ENCODE measurements at places on chromosomes 7 and 10.

DNA sequence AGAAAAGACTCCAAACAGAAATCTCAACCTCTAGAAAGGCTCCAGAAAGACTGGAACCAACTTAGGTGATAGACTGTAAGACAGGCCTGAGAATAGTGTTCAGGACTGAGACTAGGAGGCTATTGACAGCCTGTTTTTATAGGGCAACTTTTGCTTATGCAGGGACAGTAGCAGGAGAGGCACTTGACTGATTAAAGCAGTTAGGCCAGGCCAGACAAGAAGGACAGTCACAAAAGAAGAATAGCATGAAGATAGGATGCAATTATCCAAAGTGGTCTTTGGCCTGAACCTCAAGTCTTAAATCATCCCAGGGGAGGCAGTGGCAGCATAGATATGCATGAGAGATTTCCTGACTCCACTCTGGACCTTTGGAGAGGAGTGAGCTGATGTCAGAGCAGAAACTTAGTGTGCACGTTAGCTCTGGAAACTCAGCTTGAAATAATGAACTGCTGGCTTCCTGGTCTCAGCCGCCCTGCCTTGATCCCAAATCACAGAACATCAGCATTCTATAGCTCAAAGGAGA is 290.6 kb downstream of the SORCS3 start:
- DNase-seq: no peak

DNA sequence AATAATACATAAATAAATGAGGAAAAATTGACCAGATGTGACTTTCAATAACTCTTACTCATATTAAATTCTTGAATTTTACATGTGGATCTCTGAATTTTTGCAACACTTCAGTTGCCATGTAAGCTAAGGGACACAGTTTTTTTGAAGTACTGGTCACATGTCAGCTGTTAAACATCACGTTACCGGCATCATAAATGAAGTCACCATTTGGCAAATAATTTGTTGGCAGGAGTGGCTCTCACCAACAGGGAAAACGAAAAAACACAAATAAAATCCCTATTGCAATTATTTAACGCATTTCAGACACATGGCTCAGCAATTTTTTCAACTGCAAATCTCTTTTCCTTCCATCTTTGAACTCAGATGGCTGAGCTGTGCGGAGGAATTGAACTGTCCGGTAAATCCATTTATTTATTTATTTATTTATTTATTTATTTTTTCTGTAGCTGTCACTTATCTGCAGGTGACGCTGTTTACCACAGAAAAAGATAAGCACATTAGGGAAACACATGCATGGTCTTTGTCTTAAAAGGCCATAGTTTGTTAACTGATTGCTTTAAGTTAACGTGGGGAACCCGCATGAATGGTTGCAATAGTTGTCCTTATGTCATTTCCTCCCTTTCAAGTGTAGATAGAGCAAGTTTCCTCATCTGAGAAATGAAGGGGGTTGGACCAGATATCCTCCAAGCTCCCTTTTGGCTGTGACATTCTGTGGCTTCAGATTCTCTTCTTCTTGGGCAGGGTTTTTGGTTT is 64.7 kb upstream of the JAZF1 start:
- DNase-seq: no peak

DNA sequence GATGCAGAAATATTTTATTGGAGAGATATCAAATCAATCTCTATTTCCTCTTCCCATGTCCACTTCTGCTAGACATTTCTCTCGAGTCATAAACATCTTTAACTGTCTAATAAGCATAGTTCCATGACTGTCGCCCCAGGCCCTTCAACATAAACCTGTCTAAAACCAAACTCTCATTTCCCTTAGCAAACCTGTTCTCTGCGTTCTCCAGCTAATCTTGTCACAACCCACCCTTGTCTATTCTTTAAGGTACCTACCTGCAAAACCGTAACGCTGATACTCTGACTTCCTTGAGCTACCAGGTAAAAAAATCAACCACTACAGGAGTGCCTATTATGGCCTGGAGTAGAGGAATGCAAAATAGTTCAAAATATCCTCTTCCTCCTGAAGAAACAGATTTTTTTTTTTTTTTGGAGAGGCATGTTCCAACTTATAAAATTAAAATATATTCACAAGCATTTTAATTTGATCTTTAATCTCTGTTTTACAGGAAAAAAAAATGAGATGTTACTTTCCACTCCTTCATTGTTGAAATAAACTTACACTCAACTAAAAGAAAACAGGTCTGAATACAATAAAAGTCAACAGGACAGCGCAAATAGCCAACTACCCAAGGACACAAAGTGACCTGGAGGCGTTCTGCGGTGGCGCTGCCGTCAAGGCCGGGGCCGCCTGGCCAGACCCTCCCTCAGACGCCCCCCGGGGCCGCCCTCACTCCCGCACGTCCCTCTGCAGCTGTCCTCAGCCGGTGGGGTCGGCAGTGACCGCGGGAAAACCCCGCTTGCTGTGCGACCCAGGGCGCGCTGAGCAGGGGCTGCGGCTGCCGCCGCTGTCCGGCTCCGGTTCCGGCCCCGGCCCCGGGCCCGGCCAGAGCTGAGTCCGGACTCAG is 765 bp downstream of the SLC25A40 start:
- peak; percentile 18 for DNase-seq

DNA sequence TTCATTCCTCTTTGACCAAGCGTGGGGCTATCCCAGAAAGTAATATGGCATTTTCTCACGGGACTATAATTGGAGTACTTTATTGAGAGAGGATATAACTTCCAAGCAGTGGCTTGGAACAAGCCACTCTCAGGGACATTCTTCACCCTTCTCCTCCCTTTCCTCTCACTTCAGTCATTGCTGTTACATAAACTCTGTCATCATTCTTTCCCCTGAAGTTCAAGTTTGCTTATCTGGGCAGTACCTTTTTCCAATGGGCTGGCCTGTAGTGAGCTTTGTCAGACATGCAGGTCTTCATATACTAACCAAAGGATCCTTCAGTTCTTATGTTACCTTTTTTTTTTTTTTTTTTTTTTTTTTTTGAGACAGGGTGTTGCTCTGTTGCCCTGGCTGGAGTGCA is 58.7 kb upstream of the KMT2E start:
- no peak for DNase-seq

DNA sequence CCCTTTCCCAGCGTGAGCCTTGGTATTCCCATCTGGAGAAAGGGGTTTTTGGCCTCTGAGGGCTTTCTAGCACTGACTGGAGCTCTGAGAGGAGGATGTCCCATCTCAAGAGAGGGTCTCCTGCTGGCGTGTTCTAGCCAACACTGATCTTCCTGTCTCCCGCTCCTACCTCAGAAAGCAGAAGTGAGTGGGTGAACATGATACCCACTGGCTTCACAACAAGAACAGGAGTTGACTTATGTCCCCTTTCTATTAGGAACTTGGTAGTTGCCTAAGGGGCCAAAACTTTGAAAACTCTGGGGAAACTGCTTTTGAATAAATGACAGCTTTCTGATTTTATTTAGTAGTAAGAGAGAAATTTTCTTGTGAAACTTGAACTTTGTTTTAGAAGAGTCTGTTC is 113.1 kb upstream of the ADCY1 start:
- DNase-seq: no peak

- DNase-seq: no peak
Observed at GRCh38 chr10:69649786-69650550, 19.9 kb downstream of the FAM241B start.

DNA sequence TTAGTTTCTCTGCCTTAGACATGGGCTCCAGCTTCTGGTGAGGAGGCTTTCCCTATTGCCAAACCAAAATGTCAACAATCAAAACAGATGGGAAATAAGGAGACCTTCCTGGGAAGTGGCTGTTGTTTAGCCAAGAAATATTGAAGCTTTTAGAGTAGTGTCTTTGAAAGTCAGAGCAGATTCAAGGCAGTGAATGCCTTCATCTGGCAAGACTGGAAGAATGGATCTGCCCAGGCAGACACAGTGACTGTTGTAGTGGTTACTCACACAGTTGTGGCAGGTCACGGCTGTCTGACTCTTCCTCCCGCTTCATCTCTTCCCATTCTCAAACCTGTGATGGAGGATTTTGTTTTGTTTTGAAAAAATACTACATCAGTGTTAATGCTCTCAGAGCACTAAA is 154.1 kb upstream of the ADO start:
- DNase-seq: no peak

GRCh38 chr7:149724661-149725425 is 48.5 kb downstream of the ZNF467 start:
- DNase-seq: no peak

GRCh38 chr7:73769481-73770001 is 529 bp downstream of the CLDN3 start:
- no peak for DNase-seq

DNA sequence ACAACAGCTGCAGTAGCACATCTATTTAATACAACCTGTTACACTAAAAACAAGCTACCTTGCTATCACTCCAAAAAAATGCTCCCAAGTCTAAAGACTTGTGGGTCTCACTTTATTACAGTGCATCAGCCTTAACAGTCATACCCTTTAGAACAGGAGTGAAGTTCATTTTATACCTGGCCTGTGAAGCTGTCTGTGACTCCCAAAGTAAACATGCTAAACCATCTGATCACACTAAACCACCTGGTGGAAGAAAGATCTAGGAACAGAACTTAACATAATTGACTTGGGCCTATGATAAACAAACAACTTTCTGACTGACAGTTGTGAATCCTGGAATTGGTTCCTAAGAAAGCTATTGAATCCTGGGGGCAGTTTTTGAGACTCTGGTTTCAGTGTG is 80.9 kb upstream of the ATP6V0A4 start:
- DNase-seq: no peak

- DNase-seq: no peak
Observed at GRCh38 chr7:52863652-52864051, 171.8 kb upstream of the POM121L12 start.

DNA sequence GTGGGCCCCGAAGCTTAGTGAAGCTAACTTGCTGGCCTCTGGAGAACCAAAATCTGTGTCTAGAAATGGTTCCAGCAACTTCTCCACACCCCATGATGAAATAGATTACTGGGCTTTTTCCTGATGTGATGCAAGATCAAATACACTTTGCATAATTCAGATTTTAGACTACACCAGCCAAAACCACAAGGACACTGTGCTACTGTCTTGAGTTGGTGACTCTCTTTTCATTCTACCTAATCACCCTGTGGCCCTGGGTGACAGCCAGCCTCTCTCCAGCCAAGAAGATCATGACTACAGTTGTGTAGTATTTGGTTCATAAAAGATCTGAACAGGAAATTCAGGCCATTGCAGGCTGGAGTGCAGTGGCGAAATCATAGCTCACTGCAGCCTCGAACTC is 22.2 kb downstream of the AZGP1 start:
- DNase-seq: no peak

- no peak for DNase-seq
Observed at GRCh38 chr7:45176886-45177731, 19.5 kb downstream of the RAMP3 start.

DNA sequence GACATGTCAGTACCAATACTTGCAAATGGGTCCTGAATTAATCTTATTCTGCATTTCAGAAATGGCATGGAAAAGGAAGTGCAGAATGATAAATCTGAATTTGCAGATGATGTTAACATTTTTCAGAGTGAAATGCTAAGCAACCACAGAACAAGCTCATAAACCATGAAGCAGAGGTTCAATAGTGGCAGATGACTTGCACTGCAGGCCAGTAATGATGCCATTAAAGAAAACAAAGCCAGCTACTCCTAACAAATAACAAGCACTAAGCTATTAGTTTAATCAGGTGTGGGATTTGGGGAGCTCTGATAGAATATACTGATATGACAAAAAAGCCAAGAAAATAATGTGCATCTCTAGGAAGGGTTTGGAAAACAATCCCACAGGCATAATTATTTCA is 85.4 kb downstream of the FAM13C start:
- no peak for DNase-seq

DNA sequence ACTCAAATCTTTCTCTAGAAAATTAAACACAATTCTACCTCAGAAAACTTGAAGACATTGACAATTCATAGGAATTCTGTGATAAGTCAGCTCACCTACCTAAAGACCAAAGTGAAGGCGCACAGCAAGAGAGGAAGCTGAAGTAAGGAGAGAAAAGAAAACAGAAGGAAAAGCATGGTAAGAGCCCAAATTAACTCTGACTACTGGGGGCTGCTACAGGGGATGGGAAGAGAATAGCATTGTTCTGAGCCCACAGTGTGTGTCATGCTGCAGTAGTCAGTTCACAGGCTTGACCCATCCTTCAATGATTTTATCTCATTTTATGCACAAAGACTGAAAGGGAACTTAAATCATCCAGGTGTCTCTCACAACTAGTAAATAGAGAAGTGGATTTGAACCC is 111.3 kb downstream of the PTEN start:
- DNase-seq: no peak

DNA sequence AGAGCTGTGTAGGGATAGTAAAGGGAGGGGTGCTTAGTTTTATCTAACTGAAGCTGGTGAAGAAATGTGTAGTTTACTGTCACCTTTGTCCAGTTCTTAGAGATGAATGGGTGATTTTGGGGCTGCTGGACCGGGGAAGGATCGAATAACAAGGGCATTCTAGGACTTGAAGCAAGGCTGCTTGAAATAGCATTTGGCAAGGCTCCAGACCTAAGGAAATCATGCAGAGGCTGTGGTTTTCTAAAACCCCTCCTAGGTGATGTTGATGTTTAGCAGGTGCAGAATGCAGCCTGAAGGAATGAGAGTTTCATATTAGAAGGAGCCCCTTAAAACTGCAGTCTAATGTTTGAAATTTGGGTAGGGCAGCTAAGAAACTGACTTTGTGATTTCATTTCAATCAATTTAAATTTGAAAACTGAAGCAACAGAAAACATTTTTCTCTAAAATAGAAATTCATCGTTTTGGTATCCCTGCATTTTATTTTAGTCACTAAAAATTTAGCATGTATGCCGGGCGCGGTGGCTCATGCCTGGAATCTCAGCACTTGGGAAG is 68.5 kb downstream of the TET1 start:
- no peak for DNase-seq

- DNase-seq: peak; percentile 12
Observed at GRCh38 chr10:20858292-20859124, 38.6 kb downstream of the NEBL start.

DNA sequence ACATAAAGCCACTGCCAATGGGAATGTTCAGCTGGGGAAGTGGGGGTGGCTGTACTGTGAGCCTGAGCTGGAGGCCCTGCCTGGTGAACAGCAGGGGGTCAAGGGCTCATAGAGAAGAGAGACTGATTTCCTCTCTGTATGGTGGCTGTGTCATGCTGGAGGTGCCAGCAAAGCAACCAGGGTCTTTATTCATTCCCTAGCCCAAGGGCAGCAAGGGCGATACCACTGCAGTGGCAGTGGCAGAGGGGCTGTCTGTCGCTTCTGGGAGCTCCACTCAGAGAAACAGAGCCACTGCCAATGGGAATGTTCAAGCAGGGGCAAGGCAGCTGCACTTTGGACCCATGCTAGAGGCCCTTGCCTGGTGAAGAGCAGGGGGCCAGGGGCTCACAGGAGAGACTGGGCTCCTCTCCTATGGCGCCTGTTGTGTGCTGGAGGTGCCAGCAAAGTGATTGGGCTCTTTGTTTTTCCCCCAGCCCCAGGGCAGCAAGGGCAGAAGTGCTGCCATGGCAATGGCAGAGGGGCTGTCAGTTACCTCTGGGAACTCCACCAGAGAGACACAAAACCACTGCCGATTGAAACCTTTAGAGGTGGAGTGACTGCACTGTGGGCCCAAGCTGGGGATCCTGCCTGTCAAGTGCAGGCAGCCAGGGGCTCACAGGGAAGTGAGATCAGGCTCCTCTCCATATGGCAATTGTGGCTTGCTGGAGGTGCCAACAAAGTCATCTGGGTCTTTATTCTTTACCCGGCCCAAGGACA is 545.1 kb downstream of the SH2D4B start:
- no peak for DNase-seq

- peak; percentile 63 for DNase-seq
Observed at GRCh38 chr10:24706479-24707118, 17.1 kb downstream of the ARHGAP21 start.

All from HepG2 (cell line).